ENCODE measurements at places on chromosomes 7 and 10.

DNA sequence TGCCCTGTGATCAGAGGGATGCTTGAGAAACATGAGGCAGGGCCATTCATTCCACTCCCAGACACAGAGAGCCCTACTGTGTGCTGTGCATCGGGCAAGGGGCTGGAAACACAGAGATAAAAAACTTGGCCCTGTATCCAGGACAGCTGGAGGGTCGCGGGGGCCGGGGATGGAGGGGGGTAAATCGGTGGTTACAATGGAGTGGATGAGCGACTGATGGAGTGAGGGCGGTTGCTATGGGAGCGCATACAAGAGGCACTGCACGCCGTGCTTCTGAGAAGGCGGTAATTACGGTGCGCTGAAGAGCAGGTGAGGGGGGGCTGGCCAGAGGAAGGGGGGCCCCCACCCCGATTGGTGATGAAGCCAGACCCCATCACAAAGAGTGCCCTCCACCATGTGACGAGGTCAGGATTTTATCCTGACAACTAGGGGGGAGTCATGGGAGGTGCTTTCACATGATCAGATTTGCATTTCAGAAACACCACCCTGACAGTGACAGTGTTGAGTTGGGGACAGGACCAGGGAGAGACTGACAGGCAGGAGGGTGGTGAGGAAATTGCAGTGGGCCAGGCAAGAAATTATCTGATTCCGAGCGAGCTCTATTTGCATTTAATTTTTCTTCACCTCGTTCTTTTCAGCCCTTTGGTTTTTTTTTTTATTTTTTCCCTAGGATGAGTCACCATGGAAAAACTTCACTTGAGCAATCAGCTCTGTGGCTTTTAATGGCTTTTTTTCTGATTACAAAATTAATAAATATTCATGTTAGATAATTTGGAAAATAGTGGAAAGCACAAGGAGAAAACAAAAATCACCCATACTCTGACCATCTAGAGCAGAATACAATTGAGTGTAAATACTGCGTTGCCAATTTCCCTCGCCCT, 7.8 kb downstream of the CPA5 start:
- DNase-seq: no peak

DNA sequence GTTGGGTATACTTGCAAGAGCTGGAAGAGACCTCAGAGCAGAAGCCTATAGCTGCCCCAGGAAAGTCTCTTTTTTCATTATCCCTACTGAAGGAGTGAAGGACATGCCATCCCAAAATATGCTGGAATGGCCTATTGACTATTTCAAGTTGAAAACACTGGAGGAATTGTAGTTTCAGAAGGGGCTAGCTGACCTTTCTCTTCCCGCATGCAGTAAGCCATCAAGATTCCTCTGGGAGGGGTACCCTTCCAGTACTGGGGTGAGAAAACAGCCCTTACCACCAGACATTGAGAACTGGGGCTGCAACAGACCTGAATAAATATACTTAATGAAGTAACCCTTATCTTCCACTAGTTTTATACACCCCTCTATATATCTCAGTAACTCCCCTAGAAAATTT, 41.7 kb downstream of the CHCHD3 start:
- DNase-seq: no peak

DNA sequence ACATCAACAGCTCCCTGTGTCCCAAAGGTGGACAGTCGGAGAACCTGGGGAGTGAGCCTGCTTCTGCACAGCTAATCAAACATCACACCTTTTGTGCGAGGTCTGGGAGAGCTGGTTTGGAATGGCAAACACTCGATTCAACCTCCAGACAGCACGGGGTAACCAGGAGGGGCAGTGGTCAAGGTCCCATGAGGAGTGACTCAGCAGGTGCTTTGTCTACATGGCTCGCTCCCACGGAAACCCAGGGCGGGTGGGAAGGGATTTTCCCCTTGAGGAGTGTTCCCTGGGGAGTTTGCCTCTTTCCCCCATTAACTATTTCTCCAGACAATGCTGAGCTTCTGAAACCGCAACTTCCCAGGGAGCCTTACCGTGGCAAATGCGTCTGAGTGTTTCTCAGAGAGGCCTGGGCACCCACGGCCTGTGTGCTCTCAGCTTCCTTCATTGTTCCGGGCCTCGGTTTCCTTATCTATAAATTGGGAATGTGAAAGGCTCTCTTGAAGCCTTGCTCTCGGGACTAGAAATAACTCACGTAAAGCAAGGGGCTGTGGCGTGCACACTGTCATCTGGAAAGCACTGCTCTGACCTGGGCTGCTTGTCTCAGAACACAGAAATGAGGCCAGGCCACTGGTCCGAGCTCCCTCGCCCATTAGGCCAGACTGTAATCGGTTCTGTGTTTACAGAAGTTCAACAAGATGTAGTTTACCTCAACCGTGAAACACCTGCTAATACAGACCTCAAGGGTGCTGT, 14.0 kb upstream of the GTPBP4 start:
- DNase-seq: no peak

DNA sequence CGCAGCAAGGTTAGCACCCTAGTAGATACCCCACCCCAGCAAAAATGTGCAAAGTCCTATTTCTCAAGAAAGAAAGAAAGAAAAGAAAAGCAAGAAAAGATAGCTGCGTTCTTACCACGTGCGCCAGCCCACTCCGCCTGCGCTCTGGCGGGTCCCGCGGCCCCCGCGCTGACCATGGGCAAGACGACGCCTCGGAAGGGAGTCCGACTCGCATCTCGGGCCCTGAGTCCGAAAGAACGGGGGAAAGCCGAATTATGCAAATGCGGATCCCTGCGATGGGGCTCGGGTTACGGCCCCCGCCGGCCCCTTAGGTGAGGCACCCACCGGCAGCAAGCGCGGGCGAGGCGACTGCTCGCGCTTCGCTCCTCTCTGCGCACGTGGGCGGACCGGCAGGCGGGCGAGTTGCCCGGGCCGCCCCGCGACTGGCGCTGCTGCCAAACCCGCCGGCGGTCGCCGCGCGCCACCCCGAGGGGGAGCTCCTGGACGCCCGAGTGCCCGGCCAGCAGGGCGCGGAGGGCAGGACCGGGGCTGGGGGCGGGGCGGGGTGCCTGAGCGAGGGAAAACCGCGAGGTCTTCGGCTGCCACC, 2.4 kb upstream of the EGR2 start:
- DNase-seq: peak; percentile 21

GRCh38 chr10:67837541-67838314, at the start of gene DNAJC12:
TSS of gene DNAJC12 (minus strand) at chr10:67838188. CDS start at chr10:67838011, 177 bp downstream.
- peak; percentile 100 for DNase-seq

DNA sequence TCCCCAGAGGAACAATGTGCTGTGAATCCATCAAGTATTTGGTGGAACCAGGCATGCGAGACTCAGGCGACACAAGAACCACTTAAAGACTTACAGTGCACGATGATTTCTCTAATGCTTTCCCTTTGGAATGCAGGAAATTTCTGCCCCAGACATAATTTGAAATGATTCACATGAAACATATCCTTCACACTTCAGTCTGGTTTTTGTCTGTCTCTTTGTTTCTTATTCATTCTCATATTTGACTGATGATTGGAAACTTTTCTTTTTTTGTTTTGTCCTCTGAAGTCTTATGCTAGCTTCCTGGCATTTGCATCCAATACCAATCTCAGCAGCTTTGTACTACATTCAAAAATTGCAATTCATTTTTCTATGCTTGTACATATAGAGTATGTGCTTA, 502.8 kb downstream of the PHTF2 start:
- no peak for DNase-seq

DNA sequence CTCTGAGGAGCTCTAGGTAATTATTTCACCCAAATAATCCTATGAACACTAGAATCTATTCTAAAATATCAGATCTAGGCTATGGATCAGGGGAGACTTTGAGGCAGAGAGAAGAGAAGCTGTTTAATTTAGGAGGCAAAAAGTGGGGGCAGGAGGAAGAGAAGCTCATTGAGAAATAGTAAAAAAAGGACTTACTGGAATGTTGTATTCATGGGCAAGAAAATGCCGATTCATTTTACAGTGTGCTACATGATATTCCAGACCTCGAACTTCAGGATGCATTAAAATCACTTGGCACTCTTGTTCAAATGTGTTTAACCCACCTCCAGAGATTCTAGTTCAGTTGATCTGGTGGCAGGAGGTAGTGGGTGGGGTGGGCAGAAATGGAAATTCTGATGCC, 109.5 kb upstream of the ITGB1 start:
- no peak for DNase-seq

DNA sequence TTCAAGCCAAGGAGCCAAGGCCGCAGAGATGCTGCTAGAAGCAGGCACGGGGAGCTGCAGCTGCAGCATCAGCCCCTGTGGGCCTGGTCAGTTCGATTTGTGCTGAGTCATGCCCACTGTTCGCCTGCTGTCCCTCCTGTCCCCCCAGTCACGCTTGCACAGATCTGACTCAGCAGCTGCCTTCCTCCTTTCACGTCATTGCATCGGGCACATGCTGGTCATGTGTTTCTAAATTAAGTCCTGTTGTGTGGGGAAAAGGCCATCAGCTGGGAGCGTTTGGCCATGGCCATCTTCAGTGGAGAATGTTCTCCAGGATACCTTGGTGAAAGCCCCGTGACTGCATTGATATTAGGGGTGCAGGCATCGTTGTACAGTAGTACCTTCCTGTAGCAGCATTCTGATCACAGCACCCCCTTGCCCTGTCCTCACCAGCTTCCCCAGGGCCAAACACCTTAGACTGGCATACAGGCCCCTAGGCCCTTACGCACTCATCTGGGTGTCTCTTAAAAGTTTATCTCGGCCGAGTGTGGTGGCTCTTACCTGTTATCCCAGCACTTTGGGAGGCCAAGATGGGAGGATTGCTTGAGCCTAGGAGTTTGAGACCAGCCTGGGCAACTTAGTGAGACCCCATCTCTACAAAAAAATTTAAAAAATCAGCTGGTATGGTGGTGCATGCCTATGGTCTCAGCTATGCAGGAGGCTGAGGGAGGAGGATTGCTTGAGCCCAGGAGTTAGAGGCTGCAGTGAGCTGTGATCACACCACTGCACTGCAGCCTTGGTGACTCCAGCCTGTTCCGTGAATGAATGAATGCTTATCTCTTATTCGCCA, 23.2 kb downstream of the POR start:
- no peak for DNase-seq

DNA sequence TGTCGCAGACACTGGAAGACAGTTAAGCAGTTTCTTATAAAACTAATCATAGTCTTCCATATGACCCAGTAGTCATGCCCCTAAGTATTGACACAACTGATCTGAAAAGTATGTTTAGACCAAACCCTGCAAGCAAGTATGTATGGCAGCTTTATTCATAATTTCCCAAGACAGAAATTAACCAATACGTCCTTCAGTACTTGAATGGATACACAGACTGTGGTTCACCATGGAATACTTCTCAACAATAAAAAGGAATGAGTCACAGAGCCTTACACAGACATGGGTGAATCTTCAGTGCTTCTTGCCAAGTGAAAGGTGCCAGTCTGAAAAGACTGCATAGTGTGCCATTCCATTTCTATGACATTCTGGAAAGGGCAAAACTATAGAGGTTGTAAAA, 50.2 kb upstream of the AKR1E2 start:
- DNase-seq: no peak

DNA sequence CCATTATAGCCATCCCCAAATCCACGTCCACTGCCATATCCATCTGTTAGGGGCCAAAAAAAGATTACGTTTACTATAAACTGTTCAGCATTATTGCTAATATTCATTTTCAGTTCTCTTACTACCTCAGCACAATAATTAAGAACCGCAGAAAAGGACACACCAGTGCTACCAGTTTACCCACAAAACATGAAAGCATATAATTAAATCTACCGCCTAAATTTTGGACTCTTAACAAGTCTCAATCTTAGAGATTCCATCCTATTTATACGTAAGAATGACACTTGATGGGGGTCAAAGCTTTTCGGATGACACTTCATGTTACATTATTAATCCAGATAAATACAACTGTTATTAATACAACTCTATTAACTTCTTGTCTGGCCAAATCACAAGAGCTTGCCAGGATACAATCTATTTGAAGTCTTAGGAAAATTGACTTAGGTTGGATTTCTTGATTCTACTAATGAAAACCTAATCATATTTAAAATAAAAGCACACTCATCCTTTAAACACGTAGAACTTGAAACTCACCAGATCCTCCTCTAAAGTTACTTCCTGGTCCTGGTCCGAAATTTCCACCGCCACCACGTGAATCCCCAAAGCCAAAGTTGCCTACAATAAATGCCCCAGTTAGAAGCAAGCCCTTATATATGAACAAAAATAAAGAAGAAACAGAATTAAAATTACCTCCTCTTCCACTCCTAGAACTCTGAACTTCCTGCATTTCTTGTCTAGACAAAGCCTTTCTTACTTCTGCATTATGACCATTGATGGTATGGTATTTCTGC, 4.5 kb downstream of the HNRNPA2B1 start:
- DNase-seq: peak; percentile 62

DNA sequence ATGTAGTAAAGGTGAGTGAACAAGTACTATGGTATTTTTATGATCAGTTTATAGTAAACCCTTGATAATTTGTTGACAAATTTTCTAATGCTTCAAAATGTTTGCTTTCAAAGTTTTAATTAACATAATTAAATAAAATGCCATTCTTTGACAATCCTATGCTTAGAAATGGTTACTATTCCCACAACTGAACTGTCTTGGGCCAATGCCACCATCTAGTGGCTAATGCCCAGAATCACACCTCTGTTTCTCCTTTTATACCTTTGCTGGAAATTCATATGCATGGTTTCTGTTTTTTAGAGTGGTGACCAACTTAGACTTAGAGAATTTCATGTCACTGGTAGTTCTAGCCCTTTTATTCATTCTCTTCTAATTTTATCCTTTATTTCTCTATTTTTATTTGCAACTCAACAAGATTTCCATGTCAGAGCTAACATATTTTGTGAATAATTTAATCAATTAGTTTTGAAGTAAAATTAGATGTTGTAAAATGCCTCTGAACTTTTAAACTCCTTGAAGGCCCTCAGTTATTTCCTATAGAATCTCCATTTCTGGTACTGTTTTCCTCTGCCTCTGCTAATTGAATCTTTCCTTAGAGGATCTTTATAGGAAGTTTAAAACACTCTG, 31.1 kb downstream of the PCGF5 start:
- peak; percentile 93 for DNase-seq

DNA sequence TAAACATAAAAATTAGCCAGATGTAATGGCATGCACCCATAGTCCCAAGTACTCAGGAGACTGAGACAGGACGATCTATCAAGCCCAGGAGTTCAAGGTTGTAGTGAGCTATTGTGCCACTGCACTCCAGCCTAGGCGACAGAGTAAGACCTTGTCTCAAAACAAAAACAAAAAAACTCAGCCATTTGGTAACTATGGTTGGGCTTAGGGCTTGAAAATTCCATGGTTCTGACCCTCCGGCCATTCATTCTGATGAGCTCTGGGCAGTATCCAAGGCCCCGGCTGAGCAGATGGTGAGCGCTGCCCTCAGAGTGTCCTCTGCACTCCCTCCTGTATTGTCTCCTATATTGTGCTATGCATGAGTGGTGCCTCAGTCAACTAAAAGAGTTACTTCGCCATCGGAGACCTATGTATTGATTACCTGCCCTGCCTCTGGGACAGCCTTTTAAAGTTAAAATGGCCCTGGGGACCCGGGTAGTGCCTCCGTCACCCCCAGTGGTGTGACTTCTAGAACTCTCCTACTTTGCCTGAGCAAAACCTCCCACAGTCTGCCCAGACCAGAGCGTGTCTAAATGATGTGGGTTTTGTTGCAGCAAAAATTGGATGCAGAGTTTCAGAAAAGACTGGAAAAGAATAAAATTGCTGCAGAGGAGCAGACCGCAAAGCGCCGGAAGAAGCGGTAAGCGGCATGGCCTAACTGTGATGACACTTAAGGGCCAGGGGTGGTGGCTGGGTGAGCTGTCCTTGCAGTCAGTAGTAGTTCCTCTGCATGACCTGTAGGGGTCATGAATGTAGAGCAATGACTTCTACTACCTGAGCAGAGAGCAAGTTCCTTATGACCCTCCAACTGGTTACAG, 8.1 kb downstream of the PRKRIP1 start:
- DNase-seq: peak; percentile 95

GRCh38 chr10:101241840-101242707, 12.8 kb upstream of the LBX1 start:
- DNase-seq: no peak

- peak; percentile 33 for DNase-seq
Observed at GRCh38 chr10:13485623-13486022, 43.2 kb downstream of the BEND7 start.

Data from Kasumi-1 (cell line).